ENCODE measurements at places on chromosomes 13 and 19. TPM values are rescaled to one million over a fixed set of nuclear protein-coding genes. Genes with fewer than 3 reads are reported as not detected.

Gene TTYH1
- not detected for total RNA-seq

Gene COMP
- 0.15 TPM for total RNA-seq

Gene CYP2S1
- 5.7 TPM for total RNA-seq

Gene TDRD12
- under 0.01 TPM for total RNA-seq

Gene ZNF254
- total RNA-seq: 6.1 TPM

Gene KLK1
- not detected for total RNA-seq

Gene C5AR1
- 0.17 TPM for total RNA-seq

Gene KLC3
- total RNA-seq: under 0.01 TPM

Gene ELANE
- total RNA-seq: not detected

Gene SERPINE3
- total RNA-seq: not detected

Gene ZNF8
- 4.9 TPM for total RNA-seq

Gene NXNL1
- not detected for total RNA-seq

Gene SYNGR4
- total RNA-seq: not detected

Gene FPR1
- total RNA-seq: not detected

Gene ZNF541
- total RNA-seq: not detected

Gene KCTD15
- 13.6 TPM for total RNA-seq

Gene CCDC122
- total RNA-seq: 11.2 TPM

Gene PSG2
- total RNA-seq: 0.50 TPM

Gene CGB5
- not detected for total RNA-seq

Gene FRY
- 24.3 TPM for total RNA-seq

Gene OR4F17
- total RNA-seq: not detected

Gene MIER2
- total RNA-seq: 14.5 TPM

Gene TRPC4
- total RNA-seq: 0.15 TPM

Gene WDR87
- total RNA-seq: under 0.01 TPM

Gene TEX101
- not detected for total RNA-seq

Gene ADM5
- total RNA-seq: 0.44 TPM

Gene ZNF780B
- 14.9 TPM for total RNA-seq

Gene ZNF573
- total RNA-seq: 6.5 TPM

Gene EDNRB
- total RNA-seq: 48.1 TPM

Gene FOSB
- total RNA-seq: 0.73 TPM

Gene POU2F2
- 0.17 TPM for total RNA-seq

Gene PCDH9
- 2.5 TPM for total RNA-seq

Gene TUBB4A
- total RNA-seq: not detected

Gene ATXN8OS
- total RNA-seq: not detected

Gene WDR62
- total RNA-seq: 0.50 TPM

Gene NKPD1
- under 0.01 TPM for total RNA-seq

Gene RFPL4AL1
- not detected for total RNA-seq
